ENCODE measurements at places on chromosomes 13 and 19.
A peak's percentile ranks its signal among the peaks of the same experiment; 100 is the strongest.

DNA sequence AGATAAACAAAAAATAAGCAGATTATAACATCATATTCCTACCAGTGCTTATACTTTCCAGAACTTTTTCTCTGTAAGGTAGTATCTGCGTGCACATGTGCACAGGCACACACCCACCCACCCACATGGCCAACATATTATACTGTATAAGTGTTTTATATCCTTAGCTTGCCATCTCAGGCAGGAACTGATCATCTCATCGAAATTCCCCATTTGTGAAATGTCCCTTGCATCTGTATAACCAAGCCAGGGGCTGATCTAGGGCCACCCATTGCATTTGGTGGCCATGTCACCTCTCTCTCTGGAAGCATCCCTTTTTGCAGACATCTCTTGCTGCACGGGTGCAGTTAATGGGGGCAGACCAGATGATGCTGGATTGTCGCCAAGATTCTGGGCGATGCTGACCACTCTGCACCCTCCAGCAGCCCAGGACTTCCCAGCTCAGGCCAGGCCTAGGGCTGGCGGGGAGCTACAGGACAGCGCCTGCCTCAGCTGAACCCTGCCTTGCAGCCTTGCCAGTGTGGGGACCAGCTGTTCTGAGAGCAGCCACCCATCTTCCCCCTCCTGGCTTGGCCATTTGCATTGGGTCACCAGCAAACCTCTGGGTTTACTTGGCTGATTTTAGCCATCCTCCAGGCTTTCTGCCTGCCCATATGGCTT is 95.9 kb downstream of the SLC7A1 start:
- no peak for DNase-seq

DNA sequence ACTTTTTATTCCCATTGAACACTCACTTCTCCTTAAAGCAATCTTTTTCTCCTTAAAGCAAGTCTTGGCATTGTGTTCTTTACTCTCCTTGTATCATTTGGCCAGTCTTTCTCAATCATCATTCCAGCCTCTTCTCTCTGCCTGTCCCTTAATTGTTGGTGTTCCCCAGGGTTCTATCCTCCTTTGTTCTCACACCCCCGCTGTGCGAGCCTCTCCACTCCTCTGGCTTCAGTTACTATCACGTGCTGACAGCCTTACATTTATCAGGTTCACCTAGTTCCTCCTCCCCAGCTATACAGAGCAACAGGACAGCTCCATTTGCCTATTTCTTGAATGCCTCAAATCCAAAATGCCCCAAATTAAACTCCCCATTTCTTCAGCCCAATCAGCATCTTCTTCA is 24.6 kb downstream of the CYSLTR2 start:
- DNase-seq: no peak

- no peak for DNase-seq
These were observed 5.3 kb downstream of the MISP start for GRCh38 chr19:756236-756635.

DNA sequence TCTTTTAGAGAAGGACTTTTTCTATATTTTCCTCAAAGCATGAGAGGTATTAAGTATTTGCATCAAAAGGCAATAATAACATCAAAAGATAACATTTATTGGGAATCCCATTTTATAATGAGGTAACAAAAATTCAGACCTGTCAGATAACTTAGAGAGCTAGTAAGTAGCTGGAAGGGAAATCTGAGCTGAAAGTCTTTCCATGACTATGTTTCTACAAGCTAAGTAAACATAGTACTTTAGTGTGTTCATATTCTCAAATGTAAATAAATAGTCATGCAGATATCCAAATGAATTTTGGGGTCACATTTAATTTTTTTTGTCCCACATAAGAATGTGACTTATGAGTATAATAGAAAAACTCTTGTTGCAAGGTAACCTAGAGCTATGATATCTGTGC is 87.3 kb upstream of the FBXL3 start:
- no peak for DNase-seq

GRCh38 chr13:74931698-74932433 is 550.1 kb downstream of the TBC1D4 start:
- no peak for DNase-seq

GRCh38 chr19:2333807-2334211 is 5.3 kb downstream of the SPPL2B start:
- no peak for DNase-seq

- no peak for DNase-seq
These were observed 244.4 kb upstream of the SLITRK1 start for GRCh38 chr13:84126671-84127171.

- DNase-seq: no peak
These were observed 183.7 kb downstream of the COL4A1 start for GRCh38 chr13:110123041-110123809.

GRCh38 chr13:102346769-102347168 is 55.1 kb downstream of the FGF14 start:
- no peak for DNase-seq

- no peak for DNase-seq
These were observed 3.2 kb downstream of the NTF4 start for GRCh38 chr19:49061445-49061844.

- DNase-seq: peak; percentile 46
These were observed 13.7 kb downstream of the PVR start for GRCh38 chr19:44657211-44657921.

DNA sequence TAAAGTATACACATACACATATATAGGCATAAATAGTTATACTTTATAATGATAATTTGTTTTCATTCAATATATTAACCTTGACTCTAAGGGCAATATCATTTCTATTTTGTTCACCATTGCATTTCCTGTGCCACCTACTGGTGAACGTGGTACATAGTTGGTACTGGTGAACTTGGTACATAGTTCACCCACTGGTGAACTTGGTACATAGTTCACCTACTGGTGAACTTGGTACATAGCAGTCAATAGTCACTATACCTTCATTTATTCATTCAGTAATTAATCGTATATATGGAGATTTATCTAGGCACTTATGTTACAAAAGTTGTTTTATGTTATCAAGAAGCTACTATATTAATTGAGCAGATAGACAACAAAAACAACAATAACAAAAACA is 172.6 kb upstream of the ATXN8OS start:
- no peak for DNase-seq

GRCh38 chr19:5914946-5915781 is 1.1 kb downstream of the CAPS start:
- no peak for DNase-seq

- DNase-seq: no peak
These were observed 185.3 kb upstream of the MIR17HG start for GRCh38 chr13:91162180-91162579.

DNA sequence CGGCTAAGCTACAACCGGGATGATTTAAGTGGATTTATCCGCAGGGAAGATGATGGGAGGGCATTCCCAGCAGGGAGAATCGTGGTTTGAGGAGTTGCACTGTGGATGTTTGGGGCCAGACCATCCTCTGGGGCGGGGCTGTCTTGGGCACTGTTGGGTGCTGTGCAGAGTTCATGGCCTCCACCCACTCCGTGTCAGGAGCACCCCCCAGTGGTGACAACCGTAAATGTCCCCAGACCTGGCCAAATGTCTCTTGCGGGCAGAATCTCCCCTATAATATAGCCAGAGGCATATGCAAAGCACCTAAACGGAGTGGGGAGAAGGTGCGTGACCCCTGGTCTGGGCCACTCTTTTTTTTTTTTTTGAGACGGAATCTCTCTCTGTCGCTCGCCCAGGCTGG is 40.2 kb downstream of the SMIM24 start:
- peak; percentile 50 for DNase-seq

DNA sequence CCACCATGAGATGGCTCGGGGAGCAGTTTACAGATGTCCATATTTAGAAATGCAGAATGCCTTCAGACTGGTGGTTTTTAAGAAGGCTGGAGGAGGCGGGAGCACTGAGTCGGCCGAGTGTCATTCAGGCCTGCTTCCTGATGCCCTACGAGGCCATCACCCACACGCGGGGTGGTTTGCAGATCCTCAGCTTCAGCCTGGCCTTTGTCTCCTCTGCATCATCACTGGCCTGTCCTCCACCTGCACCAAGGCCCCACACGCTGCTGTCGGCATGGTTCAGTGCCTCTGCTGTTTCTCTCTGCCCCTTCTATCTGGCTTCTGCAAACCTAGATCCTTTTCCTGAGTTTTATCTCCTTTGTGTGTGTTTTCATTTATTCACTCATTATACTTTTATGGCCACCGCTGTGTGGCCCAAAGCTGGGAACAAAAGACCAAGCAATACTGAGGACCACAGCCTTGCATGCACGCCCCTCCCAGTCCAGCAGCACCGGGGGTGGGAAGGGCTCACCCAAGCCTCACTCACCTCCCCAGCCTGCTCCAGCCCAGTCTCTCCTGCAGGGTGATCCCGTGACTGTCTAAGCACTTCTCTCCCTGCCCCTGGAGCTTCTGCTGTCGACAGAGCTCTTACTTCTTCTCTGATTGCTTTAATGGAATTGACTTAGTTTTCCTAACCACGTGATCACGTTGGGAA is 240.8 kb downstream of the TEX29 start:
- no peak for DNase-seq

DNA sequence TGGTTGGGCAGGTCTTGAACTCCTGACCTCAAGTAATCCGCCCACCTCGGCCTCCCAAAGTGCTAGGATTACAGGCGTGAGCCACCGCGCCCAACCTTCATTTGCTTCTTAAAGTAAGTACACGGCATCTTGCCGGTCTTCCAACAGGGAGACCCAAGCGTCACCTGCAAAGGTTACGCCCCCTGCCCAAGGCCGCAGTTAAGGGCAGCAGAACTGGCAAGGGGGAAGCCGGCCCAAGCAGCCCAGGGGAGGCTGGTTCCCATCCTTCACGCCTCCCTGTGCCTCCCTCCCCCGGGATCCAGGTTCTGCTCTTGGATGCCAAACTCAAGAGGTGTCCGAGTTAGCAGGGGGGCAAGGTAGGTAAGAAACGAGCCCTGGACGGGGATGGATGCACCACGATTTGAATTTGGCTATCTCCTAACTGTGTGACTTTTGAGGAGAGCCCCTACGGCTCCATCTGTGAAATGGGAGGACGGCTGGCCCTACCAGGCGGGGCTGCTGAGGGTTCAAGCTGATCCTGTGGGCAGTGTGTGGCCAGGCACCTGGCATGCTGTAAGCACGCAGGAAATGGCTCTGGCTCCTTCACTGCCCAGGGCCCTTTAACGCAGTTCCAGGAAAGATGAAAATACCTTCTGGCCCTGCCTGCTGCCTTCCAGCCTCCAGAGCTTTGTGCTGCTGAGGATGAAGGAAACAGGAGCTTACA is 9.0 kb downstream of the RFX1 start:
- no peak for DNase-seq

- no peak for DNase-seq
These were observed 34.7 kb downstream of the DCT start for GRCh38 chr13:94444826-94445225.

GRCh38 chr19:50826492-50827240 is 3.1 kb upstream of the KLK1 start:
- no peak for DNase-seq

DNA sequence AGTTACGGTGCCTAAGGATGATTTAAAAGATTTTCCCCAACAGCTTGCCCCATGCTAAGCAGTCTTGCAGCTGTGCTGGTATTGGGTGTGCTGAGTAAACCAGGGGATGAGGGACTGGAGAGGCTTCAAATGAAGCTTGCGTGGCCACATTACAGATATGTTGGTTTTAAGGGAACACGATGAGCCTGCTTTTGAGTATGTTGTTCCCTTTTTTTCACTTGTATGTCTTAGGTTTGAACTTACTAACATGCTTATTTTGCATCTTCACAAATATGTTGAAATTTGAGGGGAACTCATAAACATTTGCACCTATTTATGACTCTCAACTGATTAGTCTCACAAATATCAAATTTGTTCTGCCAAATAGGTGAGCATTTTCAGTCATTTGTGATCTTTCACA is 2.0 kb upstream of the IL17D start:
- DNase-seq: no peak

DNA sequence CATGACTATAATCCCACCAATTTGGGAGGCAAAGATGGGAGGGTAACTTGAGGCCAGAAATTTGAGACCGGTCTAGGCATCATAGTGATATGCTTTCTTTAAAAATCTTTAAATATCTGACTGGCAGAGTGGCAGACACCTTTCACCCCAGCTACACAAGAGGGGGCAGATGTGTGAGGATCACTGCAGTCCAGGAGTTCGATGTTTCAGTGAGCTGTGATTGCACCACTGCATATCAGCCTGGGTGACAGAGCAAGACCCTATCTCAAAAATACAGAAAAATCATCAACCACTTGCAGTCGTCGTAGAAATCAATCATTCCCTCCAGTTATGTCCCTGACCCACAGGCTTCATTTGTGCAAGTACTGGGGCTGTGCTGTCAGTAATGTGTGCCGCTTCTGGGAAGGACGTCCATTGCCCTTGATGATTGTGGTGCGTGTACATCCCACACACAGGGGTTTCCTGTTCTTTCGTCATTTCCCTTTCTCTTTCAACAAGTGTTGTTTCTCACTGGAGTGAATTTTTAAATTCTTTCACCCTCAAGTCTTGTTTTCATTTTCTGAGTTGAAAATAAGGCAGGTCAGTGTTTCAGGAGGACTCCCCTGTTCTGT is 1.4 kb downstream of the LGALS14 start:
- DNase-seq: no peak

DNA sequence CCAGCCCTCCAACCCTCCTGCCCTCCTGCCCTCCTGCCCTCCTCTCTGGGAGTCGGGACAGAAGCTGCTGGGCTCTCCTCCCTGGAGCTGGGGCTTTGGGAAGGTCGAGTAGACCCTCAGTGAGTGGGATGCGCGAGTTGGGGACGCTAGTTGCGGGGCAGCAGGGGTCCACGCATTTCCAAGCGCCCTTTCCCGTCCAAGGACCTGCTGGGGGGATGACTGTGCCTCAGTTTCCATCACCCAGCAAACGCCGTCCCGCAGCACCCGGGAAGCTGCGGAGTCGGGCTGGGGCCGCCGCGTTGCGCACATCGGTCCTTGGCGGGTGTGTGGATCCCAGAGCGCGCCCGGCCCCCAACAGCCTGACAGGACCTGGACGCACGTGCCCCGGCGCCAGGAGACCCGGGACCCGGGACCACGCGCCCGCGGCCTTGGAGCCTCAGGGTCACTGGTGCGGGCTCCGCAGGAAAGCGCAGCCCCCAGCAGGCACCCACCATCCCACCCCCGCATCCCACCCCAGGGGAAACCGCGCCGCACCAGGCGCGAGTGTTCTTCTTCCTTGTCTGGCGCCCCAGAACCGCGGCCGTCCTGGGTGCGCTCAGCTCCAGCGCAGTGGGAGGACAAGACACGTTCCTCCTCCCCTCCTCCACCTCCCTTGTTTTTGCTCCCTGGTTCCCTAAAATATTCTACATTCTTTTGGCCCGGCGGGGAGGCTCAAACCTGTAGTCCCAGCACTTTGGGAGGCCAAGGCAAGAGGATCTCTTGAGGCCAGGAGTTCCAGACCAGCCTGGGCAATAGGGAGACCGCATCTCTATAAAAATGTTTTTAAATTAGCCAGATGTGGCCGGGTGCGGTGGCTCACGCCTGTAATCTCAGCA is 9.2 kb downstream of the ONECUT3 start:
- no peak for DNase-seq

- peak; percentile 24 for DNase-seq
These were observed 3.8 kb downstream of the ZNF784 start for GRCh38 chr19:55620410-55621204.

- DNase-seq: no peak
These were observed 58.4 kb downstream of the RASA3 start for GRCh38 chr13:114073881-114074612.

- no peak for DNase-seq
These were observed 24.2 kb downstream of the CERS4 start for GRCh38 chr19:8233370-8233769.

- no peak for DNase-seq
These were observed 38.9 kb upstream of the AMER2 start for GRCh38 chr13:25210842-25211569.
